Fibroblast of lung (primary cell): ENCODE measurements at places on chromosomes 12 and 14.

DNA sequence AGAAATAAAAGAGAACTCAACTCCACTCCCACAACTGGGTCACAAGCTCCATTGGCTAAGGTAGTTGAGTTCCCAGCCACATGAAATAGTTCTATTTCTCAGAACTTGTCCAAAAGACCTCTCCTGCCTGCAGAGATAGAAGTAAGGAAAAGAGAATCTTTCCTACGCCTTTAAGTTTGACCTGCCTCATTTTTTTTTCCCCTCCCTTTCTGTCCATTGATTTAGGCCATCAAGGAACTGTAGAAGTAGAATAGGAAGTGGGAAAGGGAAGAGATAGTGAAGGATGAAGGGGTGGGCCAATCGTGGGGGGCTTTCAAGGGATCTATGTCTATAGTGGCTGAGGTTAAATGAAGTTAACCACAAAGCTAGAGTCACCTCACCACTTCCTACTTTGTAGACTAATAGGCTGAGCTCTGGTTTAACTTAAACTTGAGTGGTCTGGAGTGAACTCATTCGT, 13.9 kb upstream of the NUDT4 start:
- peak; percentile 16 for DNase-seq

DNA sequence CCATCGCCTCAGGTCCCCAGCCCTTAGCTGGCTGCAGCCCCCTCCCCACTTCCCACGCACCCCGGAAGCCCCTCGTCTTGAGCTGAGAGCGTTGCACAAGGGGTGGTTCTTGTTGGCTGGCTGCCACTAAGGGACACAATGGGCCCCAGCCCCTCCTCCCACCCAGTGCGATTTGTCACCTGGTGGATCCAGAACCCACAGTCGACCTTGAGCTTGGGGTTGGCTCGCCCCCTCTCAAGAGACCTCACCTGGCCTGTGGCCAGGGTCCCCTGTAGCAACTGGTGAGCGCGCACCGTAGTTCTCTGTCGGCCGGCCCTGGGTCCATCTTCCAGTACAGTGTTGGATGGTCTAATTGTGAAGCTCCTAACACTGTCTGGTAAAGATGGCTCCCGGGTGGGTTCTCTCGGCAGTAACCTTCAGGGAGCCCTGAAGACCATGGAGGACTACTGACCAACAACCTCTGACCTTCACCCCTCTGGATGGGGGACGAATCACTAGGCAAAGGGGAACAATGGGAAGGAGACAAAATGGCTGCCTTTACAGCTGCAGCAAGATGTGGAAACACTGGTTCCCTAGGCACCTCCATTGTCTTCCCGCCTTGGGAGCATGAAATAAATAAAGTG, 6.6 kb downstream of the PHB2 start:
- DNase-seq: no peak

DNA sequence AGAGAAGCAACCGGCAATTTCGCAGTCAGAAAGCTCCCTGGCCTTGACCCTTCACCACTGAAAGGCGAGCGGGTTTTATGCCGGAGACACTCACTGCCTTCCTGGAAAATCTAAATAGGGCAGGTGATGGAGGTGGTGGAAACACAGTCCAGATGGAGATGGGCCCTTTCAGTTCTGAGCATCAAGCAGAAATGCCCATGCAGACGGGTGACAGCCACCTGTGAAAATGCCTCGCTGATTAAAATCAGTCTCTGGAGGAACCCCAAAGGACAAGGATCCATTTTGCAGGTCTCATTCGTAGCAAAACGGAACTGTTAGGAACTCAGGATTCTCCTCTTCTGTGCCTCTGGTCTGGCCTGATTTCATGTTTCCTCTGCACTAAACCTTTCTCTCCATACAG, 74.2 kb downstream of the FZD10 start:
- no peak for DNase-seq

- DNase-seq: no peak
Measured at GRCh38 chr12:132191715-132192553, 47.7 kb downstream of the NOC4L start.

DNA sequence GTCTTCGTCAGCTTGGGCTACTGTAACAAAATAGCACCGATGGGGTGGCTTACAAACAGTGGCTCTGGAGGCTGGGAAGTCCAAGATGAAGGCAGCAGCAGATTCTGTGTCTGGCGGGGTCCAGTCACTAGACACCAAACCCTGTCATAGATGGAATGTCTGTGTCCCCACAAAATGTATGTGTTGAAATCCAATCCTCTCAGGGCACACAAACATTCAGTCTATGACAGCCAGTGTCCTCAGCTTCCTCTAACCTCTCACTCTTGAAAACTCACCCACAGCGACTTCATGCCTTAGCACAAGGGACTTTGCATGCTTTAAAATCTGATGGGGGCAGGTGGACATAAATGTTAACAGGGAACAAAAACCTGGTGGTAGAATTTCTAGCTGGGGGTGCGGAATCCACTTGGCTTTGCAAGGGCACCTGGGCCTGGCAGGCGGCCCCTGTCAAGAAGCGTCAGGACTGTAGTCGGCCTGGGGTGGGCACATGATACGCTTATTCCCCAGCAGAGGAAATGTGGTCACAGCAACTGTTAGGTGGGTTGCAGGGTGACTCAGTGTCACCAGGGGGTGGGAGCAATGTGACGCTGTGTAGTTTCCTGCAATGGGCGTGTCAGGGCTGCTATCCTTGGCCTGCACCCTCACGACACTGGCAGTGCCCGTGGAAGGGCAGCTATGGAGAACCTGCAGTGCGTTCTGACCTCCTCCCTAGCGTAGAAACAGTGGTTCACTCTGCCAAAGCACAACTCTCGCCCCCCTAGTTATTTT, 17.7 kb downstream of the RIN3 start:
- no peak for DNase-seq

- DNase-seq: peak; percentile 79
Measured at GRCh38 chr12:49698619-49699545, 8.3 kb downstream of the FMNL3 start.

DNA sequence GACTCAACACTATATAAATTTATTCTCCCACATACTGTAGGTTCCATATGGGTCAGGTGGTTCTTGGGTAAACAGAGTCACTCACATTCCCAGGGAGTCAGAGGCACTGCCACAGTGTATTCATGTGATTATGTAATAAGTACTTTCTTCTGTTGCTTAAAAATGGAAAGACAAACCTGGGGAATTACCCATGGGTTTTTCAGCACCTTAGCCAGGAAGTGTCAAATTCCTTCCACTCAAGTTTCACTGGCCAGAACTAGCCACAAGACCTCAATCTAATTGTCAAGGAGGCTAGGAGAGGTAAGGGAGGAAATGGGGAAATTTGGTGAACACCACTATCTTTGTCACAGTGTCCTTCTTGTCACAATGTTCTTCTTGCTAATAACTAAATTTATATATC, 333.2 kb upstream of the MDGA2 start:
- no peak for DNase-seq

- DNase-seq: peak; percentile 78
Measured at GRCh38 chr12:111396726-111397445, 8.8 kb upstream of the SH2B3 start.

DNA sequence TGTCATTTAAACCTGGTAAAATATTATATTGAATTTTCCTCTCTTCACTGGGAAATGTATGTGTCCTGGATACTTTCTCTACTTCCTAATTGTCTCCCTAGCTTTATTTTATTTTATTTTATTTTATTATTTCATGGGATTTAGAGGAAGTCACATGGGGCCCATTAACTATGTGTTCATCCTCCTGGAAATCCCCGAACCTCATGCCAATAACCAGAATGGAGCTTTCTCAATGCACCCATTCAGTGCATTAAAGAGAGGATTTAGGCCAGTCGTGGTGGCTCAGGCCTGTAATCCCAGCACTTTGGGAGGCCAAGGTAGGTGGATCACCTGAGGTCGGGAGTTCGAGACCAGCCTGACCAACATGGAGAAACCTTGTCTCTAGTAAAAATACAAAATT, 1.3 kb upstream of the RPGRIP1 start:
- no peak for DNase-seq

GRCh38 chr14:77031759-77032490, 3.4 kb upstream of the IRF2BPL start:
- DNase-seq: peak; percentile 94

- no peak for DNase-seq
Measured at GRCh38 chr14:74551431-74552371, 58.1 kb downstream of the ISCA2 start.

DNA sequence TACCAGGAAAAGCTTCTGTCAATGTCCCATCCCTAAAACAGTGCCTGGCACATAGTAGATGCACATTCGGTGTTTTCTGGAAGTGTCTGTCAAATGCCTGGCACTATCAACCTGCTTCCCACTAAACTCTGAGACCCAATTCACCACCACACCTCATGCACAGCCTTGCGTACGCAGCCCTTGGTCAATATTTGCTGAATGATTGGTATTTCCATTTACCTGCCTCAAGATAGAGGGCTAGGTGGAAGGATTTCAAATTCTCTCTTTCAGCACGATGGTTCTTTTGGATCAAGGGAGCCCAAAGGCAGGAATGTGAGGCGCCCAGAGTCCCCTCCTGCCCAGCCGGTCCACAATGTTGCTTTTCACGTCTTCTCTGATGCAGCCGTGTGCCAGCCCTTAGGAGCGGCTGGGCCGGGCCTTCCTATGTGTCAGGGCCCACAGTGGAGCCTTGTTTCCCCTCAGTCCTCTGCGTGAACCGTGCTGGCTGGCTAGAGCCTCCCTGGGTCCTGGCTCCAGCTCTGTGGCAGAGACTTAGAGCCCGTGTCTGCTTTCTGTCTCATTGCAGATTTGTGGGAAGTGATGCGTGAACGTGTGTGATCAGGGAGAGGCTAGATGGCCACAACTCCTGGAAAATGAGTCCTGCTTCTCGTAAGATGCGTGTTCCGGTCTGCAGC, 99.9 kb upstream of the RFLNA start:
- DNase-seq: peak; percentile 12

GRCh38 chr12:130832561-130833209, 6.4 kb downstream of the STX2 start:
- peak; percentile 68 for DNase-seq

DNA sequence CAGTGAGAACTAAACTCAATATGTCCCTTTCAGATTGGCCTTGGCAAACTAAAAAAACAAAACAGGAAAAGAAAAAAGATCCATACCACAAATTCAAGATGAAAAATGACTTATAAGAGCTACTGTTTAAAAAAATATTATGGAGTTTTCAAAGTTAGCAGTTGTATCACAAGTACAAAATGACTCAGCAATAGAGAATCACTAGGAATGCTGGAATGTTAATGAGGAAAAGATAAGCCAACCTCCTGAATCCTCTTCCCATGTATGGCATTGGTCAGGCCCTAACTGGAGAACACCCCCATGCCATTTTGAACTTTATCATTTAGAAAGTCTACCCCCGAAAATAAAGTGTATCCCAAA, 62.2 kb downstream of the PPP1R36 start:
- no peak for DNase-seq

- DNase-seq: no peak
Measured at GRCh38 chr12:79561401-79562132, 129.2 kb downstream of the PAWR start.

DNA sequence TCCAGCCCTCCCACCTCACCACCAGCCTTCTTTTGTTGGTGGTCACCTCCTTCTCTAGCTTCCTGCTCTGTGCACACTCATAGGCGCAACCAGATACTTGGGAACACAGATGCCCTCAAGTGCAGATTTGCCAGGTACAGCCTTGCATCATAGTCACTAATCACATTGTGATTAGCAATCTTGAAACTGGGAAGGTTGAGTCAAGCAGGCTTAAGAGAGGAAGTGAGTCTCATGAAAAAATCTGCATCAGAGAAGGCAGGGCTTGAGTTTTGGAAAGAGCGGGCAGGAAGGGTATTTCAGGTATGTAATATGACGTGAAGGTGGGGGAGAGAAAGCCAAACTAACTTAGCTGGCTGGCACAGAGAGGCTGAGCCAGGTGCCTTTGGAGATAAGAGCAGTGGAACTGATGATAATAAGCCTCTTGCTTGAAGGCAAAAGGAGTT, 2.7 kb upstream of the RABGGTA start:
- DNase-seq: peak; percentile 19

GRCh38 chr14:54901380-54902142, 1.1 kb downstream of the GCH1 start:
- DNase-seq: no peak

- DNase-seq: no peak
Measured at GRCh38 chr14:92926931-92927330, 4.0 kb downstream of the CHGA start.

GRCh38 chr12:98578821-98579220, 14.7 kb upstream of the SLC25A3 start:
- DNase-seq: no peak

- DNase-seq: no peak
Measured at GRCh38 chr12:121748218-121748570, 35.6 kb downstream of the TMEM120B start.

DNA sequence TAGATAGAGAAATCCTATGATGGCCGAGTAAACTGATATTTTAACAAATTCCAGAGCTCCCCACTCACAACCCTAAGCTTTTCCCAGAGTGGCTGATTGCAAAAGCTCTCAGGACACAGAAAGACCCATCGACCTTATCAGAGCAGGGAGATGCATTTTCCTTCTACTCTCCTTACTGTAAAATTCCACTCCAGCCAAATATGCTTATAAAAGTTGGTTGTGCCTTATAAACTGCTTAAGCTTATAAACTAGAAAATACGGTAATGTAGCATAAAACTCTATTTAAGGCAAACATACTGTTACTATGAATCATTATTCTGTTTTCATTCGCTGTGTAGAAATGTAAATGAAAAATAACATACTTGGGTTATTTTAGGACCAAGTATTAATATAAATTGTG, 41.6 kb upstream of the TRHDE start:
- peak; percentile 31 for DNase-seq

- DNase-seq: no peak
Measured at GRCh38 chr14:64703395-64704142, 655 bp upstream of the PLEKHG3 start.

GRCh38 chr12:52082026-52082668, 2.6 kb downstream of the SMIM41 start:
- DNase-seq: peak; percentile 87

DNA sequence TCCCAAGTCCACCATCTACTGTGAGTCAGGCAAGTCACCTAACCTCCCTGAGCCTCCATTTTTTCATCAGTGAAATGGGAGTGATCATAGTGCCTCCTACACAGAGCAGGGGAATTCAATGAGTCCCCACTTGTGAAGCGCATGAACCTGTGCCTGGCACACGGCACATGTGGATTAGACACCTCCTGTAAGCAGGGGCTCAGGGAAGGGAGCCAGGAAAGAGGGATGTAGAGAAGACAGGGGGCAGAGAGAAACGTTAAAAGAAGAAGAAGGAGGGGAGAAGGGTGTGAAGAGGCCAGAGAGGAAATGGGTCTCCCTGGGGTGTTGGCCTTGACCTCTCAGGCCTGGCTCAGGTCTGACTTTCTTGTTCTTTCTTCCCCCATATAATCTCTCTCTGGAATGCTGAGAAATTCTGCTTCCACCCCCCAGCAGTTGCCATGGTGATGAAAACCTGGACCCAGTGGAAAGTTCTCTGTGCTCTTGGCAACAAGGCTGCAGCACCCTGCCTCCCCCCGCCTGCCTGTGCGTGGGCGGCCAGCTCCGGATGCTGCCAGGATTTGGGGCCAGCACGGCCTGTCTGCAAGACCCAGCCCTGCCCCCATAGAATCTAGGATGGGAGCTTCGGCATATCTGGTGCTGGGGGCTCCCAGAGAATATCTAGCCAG, 94.5 kb downstream of the CALM1 start:
- DNase-seq: peak; percentile 20

- no peak for DNase-seq
Measured at GRCh38 chr12:51975196-51975595, 23.7 kb downstream of the ACVR1B start.

GRCh38 chr12:109586385-109587296, 13.0 kb downstream of the MVK start:
- DNase-seq: no peak

GRCh38 chr12:46237371-46238045, 31.3 kb downstream of the SLC38A1 start:
- DNase-seq: peak; percentile 66
